ENCODE measurements at places on chromosomes 5 and 9. TPM values are rescaled to one million over a fixed set of nuclear protein-coding genes. Genes with fewer than 3 reads are reported as not detected.

GRCh38 chr9:87826331-87826730 is 56.3 kb upstream of the SPATA31E1 start:
- peaks cover 24% of the 10 kb centered on the region for H3K27me3 ChIP-seq
- no peak overlapping the region for H3K4me3 ChIP-seq
- H3K36me3 ChIP-seq: no peaks in the 10 kb centered on the region
- no peaks in the 10 kb centered on the region for H3K4me1 ChIP-seq

GRCh38 chr9:91220491-91221135 is 141.1 kb downstream of the AUH start:
- no peak for DNase-seq
- no peak overlapping the region for H3K4me3 ChIP-seq
- H3K36me3 ChIP-seq: peaks cover 6% of the 10 kb centered on the region
- H3K27ac ChIP-seq: no peak overlapping the region
- peaks cover 11% of the 10 kb centered on the region for H3K4me1 ChIP-seq

GRCh38 chr9:79129865-79130480 is 441.8 kb upstream of the TLE4 start:
- no peak for DNase-seq
- H3K36me3 ChIP-seq: no peaks in the 10 kb centered on the region
- H3K27ac ChIP-seq: no peak overlapping the region
- H3K4me3 ChIP-seq: no peak overlapping the region

- H3K27ac ChIP-seq: no peak overlapping the region
- DNase-seq: no peak
- H3K4me1 ChIP-seq: peaks cover 26% of the 10 kb centered on the region
- no peak overlapping the region for H3K4me3 ChIP-seq
- no peaks in the 10 kb centered on the region for H3K36me3 ChIP-seq
- H3K27me3 ChIP-seq: no peaks in the 10 kb centered on the region
Measured at GRCh38 chr9:129232839-129233591, 55.0 kb upstream of the IER5L start.

DNA sequence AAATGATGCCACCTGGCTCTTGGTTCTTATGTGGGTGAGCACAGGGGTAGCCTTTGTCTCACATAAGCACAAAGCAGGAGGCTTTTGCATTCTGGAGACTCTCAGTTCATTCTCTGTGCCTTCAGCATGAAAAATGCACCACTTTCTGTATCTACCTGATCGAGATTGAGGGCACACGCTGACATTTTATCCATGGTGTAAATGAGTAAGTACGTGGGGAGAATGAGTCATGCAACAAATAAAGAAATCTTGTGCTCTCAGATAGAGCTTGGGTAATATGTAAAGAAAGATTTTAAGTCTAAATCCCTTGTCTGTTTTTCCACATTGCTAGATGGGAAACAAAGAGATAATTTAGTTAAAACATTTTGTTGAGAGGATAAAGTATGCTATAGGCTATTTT is 607.2 kb upstream of the WWC1 start:
- H3K27me3 ChIP-seq: no peaks in the 10 kb centered on the region
- no peaks in the 10 kb centered on the region for H3K36me3 ChIP-seq
- no peak overlapping the region for H3K4me3 ChIP-seq
- no peaks in the 10 kb centered on the region for H3K4me1 ChIP-seq

Gene TEX48
- total RNA-seq: not detected

- peaks cover 18% of the 10 kb centered on the region for H3K4me1 ChIP-seq
- H3K36me3 ChIP-seq: peaks cover 8% of the 10 kb centered on the region
- H3K27me3 ChIP-seq: no peaks in the 10 kb centered on the region
- H3K4me3 ChIP-seq: no peak overlapping the region
- no peak for DNase-seq
Measured at GRCh38 chr9:136722969-136723356, 10.6 kb downstream of the DIPK1B start.

- H3K27ac ChIP-seq: no peak within 1 kb of the TSS
- H3K4me3 ChIP-seq: peak within 1 kb of the TSS; percentile 56
- H3K4me1 ChIP-seq: no peaks in the 10 kb centered on the region
- H3K27me3 ChIP-seq: peaks cover 29% of the 10 kb centered on the region
- H3K36me3 ChIP-seq: no peaks in the 10 kb centered on the region
Measured at GRCh38 chr9:77648234-77649108, at the start of gene GNA14. Gene GNA14, minus strand, starts transcription at chr9:77648322. Its CDS starts 529 bp downstream, at chr9:77647793.

DNA sequence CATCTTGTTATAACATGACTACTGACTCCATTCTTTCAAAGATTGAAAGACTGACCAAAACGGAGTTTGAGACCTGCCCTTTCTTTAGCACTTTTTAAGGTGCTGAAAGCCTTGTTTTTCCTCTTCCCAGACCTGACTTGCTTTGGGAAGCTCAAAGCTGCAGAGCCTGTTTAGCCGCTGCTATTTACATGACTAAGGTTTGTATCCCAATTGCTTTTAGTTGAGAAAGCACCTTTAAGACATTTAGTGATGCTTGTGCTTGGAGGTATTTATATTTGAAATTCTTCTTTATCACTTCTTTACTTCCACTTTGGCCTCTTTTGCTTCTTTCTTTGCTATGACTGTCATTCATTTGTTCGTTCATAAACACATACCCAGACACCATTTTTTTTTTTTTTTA is 182.6 kb upstream of the ELL2 start:
- no peak overlapping the region for H3K4me3 ChIP-seq
- H3K4me1 ChIP-seq: no peaks in the 10 kb centered on the region
- H3K36me3 ChIP-seq: no peaks in the 10 kb centered on the region
- peaks cover 2% of the 10 kb centered on the region for H3K27me3 ChIP-seq

- H3K27ac ChIP-seq: no peak overlapping the region
- no peaks in the 10 kb centered on the region for H3K36me3 ChIP-seq
- H3K4me3 ChIP-seq: no peak overlapping the region
- DNase-seq: no peak
Measured at GRCh38 chr9:35907711-35908503, 1.4 kb upstream of the SPAAR start.

GRCh38 chr5:16628376-16628775 is 11.6 kb upstream of the RETREG1 start:
- no peak for DNase-seq
- peaks cover 10% of the 10 kb centered on the region for H3K27me3 ChIP-seq
- no peak overlapping the region for H3K4me3 ChIP-seq
- no peaks in the 10 kb centered on the region for H3K36me3 ChIP-seq
- no peaks in the 10 kb centered on the region for H3K4me1 ChIP-seq

GRCh38 chr5:180380856-180381255 is 27.7 kb upstream of the GFPT2 start:
- H3K4me1 ChIP-seq: no peaks in the 10 kb centered on the region
- H3K36me3 ChIP-seq: no peaks in the 10 kb centered on the region
- no peak overlapping the region for H3K27ac ChIP-seq
- H3K4me3 ChIP-seq: no peak overlapping the region
- H3K27me3 ChIP-seq: peaks cover 14% of the 10 kb centered on the region
- DNase-seq: no peak

- H3K4me3 ChIP-seq: no peak overlapping the region
- no peak overlapping the region for H3K27ac ChIP-seq
- H3K27me3 ChIP-seq: peaks cover 11% of the 10 kb centered on the region
- no peaks in the 10 kb centered on the region for H3K4me1 ChIP-seq
- no peaks in the 10 kb centered on the region for H3K36me3 ChIP-seq
- DNase-seq: no peak
Measured at GRCh38 chr5:102539562-102539961, 40.8 kb upstream of the SLCO6A1 start.

Gene SOX30
- not detected for total RNA-seq

GRCh38 chr9:27365707-27366376 is 68.9 kb upstream of the EQTN start:
- H3K4me3 ChIP-seq: no peak overlapping the region
- peaks cover 7% of the 10 kb centered on the region for H3K27me3 ChIP-seq
- DNase-seq: no peak
- H3K27ac ChIP-seq: no peak overlapping the region

Gene INSL6
- total RNA-seq: not detected

GRCh38 chr5:175857986-175858385 is 13.4 kb upstream of the CPLX2 start:
- H3K4me1 ChIP-seq: no peaks in the 10 kb centered on the region
- H3K27me3 ChIP-seq: peaks cover 36% of the 10 kb centered on the region
- H3K36me3 ChIP-seq: no peaks in the 10 kb centered on the region
- no peak overlapping the region for H3K4me3 ChIP-seq
- DNase-seq: no peak
- no peak overlapping the region for H3K27ac ChIP-seq

DNA sequence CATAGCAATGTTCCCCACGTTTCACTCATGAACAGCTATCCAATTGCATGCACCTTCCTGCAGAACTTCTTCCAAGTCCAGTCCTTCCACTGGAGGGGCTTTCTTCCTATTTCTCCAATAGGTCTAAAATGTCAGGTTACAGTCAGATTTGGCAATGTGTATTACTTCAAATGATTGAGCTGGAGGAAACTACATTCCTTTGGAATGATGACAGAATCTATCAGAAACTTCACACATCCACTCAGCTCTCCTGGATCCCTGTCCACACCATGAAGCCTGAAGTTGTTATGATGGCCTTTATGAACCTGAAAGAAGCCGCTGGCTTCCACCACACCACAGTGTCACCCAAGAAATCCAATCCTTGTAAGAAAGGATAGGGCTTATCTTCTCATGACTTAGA is 32.2 kb downstream of the FBXW2 start:
- DNase-seq: no peak
- H3K27ac ChIP-seq: no peak overlapping the region
- H3K36me3 ChIP-seq: peaks cover 19% of the 10 kb centered on the region
- H3K4me1 ChIP-seq: no peaks in the 10 kb centered on the region
- H3K27me3 ChIP-seq: no peaks in the 10 kb centered on the region

DNA sequence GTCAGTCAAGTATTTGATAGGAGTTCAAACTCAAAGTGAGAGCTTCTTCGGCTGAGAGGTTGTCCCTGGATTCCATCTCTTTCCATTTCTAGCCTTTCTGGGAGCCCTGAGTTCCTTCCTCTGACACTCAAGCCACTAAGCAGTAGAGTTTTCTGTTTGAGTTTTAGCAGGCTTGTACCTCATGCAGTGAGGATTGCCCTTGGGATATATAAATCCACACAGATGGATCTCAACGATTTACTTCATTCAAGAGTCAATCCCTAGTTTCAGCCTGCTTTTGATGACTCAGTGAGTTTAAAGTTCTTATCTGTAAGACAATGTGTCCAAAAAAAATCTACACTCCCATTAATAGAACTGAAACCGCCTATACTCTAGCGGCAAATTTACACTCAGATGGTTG is 2240.9 kb upstream of the WWC1 start:
- DNase-seq: no peak
- no peaks in the 10 kb centered on the region for H3K27me3 ChIP-seq
- no peaks in the 10 kb centered on the region for H3K4me1 ChIP-seq
- no peak overlapping the region for H3K27ac ChIP-seq

Gene CCDC192
- total RNA-seq: not detected

- DNase-seq: no peak
- no peak overlapping the region for H3K27ac ChIP-seq
- no peaks in the 10 kb centered on the region for H3K36me3 ChIP-seq
Measured at GRCh38 chr9:135547756-135548736, 2.1 kb downstream of the OBP2A start.
